ENCODE measurements at places on chromosomes 2 and 18. TPM values are rescaled to one million over a fixed set of nuclear protein-coding genes. Genes with fewer than 3 reads are reported as not detected.

GRCh38 chr2:213806125-213806726 is 522.0 kb downstream of the SPAG16 start:
- no peak for DNase-seq

DNAH6 gene
- total RNA-seq: 0.70 TPM

- DNase-seq: peak; percentile 17
Measured at GRCh38 chr2:20288642-20289340, 61.9 kb downstream of the PUM2 start.

DNA sequence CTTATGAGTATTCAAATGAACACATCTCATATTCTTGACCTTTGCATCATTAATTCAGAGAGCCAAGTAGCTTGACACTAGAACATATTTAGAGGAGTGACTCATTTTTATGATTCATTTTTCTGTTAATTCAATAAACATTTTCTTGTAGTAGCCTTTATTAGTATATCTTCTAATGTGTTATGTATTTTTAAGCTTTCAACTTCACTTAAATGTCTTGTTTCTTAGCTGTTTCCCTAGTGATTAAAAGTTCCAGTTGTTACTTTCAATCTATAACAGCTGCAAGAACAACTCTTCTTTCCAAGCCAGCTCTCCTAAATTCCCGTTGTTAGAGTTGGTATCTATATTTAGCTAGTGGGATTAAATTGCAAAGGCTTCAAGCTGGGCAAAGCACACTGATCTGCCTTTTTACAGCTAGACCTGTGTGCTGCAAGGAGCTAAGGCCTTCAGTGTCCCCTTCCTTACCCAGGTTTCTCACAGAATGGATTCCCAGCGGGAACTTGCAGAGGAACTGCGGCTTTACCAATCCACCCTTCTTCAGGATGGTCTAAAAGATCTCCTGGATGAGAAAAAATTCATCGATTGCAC is at the start of gene KLHL41:
KLHL41 (plus strand) TSS at position 405 of the 588 bp plus-strand sequence; CDS start at position 482, 77 bp downstream.
- DNase-seq: no peak

DNA sequence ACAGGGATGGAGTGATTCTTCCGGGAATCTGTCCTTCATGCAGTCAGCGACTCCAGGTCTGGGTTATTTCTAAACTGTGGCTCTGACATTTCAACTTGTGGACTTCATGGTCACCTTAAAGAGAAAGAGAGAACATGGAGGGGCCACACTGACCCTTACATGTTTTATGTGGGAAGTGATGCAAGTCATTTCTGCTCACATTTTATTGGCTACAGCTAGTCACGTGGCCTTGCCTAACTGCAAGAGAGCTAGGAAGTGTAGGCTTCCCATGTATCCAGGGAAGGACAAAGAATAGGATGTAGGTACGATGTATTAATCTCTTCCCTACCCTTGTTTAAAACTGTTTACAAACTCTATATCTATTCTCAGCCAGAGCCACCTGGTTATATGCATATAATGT is 30.3 kb upstream of the AFTPH start:
- DNase-seq: no peak

DNA sequence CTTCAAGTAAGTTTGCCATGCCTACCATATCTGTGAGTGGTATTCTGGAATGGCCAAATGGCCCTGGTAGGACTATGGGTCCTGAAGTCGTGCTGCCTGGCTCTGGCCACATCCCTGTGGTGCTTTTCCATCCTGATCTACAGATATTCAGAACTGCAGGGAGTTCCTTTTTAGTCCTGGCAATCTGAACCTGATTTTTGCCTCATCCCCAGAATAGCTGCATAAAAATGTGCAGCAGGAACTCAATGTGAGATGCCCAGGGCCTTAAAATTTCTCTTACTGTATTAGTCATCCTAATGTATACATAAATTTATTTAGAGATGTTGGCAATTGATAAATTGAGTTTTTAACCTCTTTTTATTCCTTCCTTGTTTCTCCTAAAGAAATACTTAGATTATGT is 5.3 kb downstream of the SERPINB13 start:
- DNase-seq: no peak

GRCh38 chr2:104572834-104573233 is 281.1 kb upstream of the POU3F3 start:
- no peak for DNase-seq

DNA sequence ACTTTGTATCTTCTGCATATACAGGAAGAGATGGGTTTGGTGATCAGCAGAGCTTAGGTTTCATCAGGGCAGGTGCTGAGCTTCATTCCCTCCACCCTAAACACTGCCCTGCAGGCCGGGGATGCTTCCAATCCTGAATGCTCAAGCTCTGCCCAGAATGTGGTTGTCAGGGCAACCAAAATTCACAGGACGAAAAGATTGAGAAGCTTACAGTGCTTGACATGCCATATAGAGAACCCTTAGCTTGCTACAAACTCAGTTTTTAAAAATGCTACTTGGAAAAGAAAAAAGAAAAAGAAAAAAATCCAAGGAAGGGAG is 65.6 kb downstream of the SH3RF3 start:
- no peak for DNase-seq

- DNase-seq: no peak
Measured at GRCh38 chr2:240784629-240785423, 35.2 kb downstream of the KIF1A start.

- DNase-seq: no peak
Measured at GRCh38 chr2:69298862-69299261, 88.2 kb downstream of the GFPT1 start.

SMYD1 gene
- not detected for total RNA-seq

COA5 gene
- 35.7 TPM for total RNA-seq

- DNase-seq: no peak
Measured at GRCh38 chr2:75497256-75497655, 63.5 kb downstream of the EVA1A start.

MRPL53 gene
- 88.4 TPM for total RNA-seq

GRCh38 chr2:43210467-43211303 is 15.7 kb downstream of the ZFP36L2 start:
- no peak for DNase-seq

DNA sequence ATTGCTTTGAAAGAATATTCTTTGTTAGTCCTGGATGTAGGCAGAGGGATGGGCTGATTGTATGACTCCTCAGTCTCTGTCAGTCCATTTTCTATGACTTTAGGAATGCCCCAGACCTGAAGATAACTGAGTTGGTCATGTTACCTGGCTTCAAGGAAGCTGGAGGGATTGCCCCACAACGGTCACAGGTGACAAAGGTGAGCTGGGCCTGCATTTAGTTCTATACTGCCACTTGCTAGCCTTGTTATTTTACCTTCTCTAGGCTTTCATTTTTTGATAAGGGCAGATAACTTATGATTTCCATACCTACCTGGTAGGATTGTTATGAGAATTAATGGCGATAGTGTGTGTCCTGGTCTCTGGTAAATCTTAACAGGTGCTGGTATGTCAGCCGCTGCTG is 260.1 kb downstream of the PRKCE start:
- peak; percentile 32 for DNase-seq

- DNase-seq: no peak
Measured at GRCh38 chr18:57198073-57198472, 51.2 kb downstream of the BOD1L2 start.

DNA sequence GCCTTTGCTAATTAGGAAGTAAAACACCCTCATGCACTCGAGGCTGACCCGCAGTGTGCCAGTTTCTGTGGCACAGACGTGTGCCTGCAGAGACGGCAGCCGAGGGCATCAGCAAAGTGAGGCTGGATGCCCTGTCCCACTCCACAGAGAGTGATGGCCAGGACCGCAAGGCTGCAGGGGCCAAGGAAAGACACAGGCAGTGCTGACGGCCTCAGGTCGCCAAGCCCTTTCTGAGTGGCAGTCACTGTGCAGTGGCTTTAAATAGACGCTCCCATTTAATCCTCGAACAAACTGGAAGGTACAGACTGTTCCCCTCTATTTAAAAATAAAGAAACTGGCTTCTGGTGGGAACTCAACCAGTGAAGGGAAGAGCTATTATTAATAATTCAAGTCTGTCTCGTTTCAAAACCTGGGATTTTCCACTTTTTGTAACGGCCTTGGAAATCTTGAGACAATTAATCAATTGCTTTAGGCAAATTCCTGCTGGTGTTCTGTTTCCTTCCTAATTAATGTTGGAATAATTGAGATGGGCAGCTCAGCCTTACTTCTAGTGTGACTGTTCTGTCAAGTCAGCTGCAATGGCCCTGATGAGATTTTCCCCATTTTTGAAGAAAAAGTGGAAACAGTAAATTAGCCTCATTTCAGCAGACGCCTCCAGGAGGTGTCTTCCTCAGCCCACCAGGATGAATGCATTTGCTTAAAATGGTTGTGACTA is 644.6 kb upstream of the RAB6C start:
- no peak for DNase-seq

DNA sequence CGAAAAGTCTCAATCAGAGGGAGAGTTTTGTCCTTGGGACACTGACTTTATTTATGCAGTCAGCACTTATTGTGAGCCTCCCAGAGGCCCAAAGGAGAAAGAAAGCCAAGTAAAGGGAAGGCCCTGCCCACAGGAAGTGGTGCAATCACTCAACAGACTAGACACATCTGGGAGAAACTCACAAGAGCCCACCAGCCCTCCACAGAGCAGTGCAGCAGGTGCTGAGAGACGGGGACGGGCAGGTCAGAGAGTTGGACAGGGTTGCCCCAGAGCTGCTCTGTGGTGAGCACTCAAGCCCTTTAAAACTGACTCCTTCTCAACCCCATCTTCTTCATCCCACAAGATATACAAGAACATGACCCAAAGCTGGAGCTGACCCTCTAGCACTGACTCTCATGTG is 96.0 kb downstream of the TFCP2L1 start:
- DNase-seq: no peak

DNA sequence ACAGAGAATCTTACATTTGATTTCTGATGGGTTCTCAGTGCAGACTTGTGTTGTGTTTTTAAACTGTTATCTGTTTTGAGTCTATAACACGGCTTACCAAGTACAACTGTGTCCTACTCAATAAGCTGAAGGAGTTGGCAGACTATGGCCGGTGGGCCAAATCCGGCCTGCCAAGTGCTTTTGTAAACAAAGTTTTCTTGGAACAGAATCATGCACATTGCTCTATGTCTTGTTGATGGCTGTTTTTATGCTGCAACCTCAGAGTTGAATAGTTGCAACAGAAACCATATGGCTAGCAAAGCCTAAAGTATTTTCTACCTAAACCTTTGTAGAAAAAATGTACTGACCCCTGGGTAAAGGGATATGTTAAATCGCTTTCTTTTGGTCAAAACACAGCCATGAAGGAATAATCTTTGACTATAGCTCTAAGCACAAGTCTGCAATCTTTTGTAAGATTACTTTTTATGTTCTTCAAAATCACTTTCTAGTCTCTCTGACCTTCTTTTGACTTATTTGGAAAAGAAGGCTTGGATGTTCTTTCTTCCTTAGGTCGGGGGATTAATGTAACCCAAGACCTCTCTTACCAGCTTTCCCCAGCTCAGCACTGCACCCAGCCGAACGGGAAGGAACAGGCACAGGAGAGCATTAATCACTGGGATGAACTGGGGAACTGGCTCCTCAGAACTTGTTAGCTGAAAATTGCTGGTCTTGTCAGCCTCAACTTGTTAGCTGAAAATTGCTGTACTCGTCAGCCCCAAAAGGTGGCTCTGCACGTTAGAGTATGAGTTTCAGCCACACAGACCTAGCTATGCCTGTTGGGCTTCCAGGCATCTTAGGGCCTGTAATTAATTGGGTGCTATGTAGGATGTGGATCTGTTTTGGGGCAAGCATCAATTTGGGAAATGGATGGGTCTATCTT is 75.4 kb downstream of the CD8B2 start:
- DNase-seq: no peak

DNA sequence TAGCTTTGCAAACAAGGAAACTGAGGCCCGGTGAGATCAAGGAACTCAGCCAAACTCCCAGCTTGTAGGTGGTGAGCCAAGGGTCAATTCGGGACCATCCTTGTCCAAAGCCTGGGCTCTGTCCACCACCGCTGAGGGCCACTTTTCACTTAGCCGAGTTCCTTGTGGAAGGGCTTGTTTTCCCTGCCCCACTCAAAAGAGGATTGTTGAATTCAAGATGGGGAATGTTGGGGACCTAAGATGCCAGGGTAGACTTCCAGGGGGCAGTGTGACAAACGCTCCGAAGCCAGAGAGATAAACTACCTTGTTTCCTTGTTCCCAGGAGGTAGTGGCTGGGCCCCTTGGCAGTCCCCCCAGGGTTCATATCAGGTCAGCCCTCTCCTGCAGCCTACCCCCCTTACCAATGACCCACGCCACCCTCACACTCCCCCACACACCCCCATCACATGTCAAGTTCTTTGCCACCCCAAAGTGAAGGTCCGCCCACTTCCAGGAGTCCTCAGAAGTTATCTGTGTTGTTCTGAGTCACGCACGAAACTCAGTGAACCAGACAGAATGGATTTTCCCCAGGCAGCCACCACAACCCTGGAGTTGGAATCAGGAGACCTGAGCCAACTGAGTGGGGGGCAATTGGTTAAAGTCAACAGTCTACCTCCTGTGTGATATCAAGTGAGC is 10.3 kb upstream of the ATOH8 start:
- DNase-seq: no peak

DNA sequence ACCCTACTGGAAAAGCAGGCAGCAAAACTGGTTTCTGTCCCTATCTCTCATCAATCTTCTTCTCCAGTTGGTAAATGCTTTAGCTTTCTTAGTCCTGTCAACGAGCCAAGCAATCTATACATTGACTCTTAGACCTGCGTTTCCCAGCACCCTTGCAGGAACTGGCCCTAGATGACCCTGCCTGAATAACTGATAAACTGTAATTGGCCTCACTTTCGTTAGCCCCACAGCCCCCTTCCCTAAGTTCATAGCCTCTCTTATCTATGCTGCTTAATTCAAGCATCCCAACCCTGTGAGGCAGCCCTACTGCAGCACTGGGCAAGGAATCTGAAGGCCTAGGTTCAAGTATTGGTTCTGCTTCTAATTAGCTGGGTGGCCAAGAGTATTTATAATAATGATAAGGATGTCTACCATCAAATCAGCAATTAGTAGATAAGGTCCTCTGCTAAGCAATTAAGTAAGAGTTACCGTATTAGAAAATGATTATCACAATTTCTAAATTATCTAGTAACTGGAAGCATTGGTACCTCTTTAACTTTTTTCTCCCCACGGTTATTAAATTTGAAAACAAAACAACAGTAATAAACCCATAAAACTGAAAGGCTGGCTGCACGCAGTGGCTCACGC is 86.4 kb upstream of the RMDN2 start:
- no peak for DNase-seq

GRCh38 chr2:70328921-70329561 is 27.2 kb upstream of the FAM136A start:
- peak; percentile 29 for DNase-seq
